ENCODE measurements at places on chromosomes 6 and 20.

DNA sequence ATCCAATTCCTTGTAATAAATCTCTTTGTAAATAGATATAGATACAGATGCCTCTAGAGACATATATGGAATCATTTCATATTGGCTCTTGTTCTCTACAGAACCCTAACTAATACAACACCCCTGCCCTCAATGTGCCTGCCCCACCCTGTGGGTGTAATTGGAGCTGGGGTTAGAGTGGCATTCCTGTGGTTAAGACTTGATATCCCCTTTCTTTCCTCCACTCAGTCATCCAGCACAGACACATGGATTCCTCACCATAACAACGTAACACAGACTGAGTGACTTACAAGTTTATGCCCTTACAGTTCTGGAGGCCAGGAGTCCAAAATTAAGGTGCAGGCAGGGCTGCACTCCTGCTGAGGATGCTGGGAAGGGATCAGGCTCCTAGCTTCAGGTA is 42.8 kb downstream of the C6orf118 start:
- no peak for DNase-seq

DNA sequence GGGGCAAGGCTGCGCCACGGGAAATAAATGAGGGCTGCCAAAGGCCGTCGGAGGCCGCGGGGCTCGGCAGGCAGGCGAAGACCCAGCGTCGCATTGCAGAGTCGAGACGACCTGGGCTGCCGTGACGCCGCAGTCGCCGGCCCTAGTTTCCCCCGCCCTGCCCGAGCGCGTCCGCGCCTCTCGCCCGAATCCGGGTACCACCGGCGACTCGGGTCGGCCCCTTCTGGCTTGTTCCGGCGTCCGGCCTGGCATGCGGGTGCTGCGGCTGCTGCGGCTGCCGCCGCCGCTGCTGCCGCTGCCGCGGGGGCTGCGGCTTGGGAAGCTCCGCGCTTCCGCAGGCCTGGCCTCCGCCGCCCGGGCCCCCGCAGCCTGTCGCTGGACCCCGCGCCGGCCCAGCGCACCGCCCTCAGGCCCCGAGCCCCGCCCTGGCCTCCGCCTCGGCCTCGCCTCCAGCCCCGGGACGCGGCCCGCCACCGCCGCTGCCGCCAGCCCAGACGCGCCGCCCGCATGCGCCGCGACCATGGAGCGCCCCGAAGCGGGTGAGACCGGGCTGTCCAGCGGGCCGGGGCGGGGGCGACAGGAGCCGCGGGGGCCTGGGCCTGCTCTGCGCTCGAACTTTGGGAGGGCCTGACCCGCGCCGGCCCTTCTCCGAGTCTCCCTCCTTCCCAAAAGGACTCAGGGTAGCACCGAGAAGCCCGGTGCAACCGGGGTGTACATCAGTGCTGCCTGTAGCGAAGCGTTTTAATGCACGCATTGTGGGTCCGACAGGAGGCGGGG is at the start of gene AKAP7:
AKAP7 (plus strand) TSS at position 224 of the 777 bp plus-strand sequence; CDS start at position 521, 297 bp downstream.
- no peak for DNase-seq

DNA sequence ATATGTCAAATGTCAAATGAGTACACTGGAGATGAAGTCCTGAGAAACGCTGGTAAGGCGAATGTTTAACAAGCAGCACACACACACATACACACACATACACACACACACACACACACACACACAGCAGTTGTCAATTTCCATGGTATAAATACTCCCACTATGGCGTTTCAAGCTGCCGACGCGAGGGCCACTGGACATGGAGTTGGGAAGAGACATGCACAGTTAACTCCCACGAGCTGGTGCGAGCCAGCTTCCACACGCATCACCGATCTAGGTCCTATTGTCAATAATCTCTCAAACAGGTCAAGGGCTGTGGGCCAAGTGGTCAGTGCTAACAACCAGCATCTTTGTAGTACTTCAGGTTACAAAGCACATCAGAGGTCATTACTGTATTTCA is 58.9 kb downstream of the TRERF1 start:
- no peak for DNase-seq

DNA sequence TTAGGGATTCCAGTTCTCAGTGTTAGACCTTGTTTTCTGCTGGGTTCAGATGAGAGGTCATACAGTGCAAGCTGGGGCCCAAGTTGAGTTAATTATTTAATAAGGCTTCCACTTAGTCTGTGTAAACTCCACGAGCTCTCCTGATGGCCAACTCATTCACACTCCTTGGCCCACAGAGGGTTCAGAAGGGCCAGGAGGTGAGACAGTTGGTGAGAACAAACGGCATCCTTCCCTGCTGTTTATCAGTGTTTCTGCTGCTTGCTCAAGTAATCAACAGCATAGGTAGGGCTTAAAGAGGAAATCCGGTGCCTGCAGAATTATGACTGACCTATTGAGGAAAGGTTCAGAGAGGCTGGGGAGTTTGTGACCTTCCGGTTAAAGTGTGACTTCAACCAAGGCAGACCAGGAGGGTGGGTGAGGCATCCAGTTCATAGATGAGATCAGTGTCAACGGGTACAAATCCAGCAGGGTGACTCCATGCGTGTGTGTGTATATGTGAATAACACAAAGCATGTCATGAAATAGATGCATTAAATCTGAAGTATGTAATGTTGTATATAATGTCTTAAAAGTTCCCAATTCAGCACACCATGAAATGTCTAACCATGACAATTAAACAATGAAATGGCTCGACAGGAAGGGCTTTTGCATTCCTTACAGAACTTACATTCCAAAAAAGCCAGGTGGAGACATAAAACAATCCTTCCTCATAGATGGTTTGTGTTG is 37.4 kb upstream of the BCAS1 start:
- DNase-seq: no peak

DNA sequence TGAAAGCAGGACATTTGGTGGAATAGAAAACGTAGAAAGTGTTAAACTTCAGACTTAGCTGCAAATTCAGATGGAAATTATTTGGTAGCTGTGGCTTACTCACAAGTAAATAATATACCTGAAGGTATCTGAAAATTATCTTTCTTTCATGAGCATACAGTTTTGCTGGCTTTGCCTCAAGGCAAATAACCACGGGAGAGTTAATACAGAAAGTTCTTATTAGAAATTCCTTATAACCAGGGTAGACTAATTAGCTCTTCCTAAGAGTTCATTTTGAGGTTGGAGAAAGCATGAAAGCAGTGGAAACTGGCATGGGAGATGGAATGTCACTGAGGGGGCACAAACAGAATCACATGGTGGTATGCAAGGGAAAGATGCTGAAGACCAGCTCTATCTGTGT is 217.5 kb downstream of the CD83 start:
- DNase-seq: no peak

DNA sequence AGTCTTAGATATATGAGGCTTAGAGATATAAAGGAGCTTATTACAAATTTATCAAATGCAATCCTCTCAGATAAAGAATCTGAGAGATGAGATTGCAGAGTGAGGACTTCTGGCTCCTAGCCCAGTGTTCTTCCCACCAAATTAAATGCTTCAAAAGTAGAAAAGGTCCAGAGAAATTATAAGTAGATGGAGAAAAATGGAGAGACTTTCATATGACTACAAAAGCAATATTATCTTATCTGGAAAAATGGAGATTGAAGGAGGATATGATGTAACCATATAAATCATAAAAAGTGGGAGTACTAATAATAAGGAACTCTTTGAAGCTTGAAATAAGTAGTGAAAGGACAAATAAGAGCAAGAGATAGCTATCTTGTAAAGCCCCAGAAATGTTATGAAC is 2.8 kb downstream of the KCTD20 start:
- no peak for DNase-seq

DNA sequence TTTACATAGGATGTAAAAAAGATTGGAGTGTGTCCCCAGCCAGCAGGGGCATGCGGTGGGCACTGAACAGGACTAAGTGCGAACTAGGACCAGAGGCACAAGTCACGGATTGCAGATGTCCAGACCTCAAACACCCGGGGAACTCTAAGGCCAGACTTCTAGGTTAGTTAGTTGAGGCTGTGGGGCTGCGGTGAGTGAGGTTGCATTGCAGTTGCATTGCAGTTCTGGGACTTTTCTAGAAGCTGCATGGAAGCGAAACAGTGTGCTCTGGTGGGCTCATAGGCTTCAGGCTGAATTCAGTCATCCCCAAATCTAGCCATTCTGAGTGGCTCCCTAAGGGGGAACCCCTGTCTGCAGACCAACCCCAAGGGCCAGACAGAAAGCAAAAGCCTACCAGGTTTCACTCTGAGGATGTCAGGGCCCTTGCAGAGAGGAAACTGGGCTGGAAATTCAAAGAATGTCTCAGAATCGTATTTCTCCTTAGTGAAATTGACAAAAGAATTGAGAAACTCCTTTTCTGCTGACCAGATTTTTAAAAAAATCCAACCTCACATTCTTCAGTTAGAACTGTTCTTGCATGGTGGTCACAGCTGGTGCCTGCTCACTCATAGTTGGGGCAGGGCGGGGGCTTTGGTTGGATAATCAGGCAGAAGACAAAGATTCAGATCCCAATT is 182.8 kb downstream of the ZDHHC14 start:
- DNase-seq: no peak

DNA sequence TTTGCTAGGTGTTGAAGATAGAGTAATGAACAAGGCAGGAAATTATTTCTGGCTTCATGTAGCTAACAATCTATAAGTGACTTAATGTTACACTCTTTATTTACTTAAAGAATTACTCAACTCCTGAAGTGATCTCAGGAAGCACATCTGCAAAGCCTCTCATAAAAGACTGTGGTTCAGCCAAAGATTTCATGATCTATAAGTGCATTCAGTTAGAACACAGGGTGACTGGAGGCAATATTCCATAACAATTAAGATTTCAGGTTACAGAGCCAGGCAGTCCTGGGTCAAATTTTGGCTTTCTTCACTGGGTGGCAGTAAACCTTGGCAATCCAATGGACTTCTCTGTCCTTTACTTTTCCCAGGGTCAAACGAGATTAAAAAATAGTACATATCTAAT is 204.0 kb downstream of the TPBG start:
- no peak for DNase-seq

GRCh38 chr6:30990422-30991086 is 7.0 kb downstream of the MUC21 start:
- DNase-seq: no peak
